CD4-positive, alpha-beta T cell treated with Interleukin-6 at 100 ng/mL for 8 hours (primary cell): ENCODE measurements at places on chromosomes 11 and 22.
A peak's percentile ranks its signal among the peaks of the same experiment; 100 is the strongest.

DNA sequence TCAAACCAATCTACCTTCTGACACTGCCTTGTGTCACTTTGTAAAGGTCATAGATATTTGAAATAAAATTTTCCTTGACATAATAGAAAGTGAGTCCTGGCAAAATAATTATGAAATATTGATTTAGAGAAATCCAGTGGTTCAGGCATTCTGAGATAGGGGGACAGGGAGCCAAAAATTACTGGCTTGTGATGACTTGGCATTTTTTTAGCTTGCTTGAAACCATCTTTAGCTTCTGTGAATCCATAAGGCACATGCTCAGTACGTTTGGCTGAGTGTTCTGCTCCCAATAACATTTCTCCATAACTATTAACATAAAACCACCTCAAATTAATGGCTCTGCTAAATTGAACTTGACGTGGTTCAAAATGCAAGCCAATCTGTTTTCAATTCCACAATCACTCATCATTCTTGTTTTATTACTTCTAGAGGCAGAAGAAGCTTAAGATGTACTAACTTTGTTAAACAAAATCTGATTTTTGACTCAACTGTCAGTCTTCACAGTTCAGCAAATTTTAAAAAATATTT is 209.0 kb downstream of the LRRC4C start:
- DNase-seq = no peak

DNA sequence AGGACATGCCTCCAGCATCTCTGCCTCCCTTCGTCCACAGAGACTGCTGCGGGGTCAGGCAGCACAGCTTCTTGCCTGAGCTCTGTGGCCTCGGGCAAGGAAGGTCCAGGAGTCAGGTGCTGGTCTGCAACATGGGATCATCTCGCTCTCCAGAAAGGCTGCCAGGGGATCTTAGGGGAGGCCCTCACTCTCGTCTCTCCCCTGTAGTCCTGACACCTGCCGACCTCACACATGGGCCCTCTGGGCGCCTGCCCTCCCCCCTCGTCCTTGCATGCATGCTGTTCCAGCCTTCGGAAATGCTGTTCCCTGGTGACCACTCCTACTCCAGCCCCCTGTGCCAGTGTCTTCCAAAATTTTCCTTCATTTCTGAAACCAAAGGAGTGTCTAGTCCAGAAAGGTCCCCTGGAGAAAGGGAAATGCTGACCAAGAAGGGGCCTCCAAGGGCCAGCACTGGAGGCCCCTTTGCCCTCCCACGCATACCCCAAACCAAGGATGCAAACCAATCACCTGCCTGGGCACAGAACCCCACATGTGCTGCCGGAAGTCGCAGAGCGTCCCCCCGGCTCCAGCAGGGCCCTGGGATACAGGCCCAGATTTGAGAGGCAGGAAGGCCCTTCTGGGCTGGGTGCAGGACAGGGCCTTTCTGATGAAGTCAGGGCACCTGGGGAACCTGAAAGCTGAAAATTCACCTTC is 41.0 kb downstream of the IGF2 start:
- no peak for DNase-seq

DNA sequence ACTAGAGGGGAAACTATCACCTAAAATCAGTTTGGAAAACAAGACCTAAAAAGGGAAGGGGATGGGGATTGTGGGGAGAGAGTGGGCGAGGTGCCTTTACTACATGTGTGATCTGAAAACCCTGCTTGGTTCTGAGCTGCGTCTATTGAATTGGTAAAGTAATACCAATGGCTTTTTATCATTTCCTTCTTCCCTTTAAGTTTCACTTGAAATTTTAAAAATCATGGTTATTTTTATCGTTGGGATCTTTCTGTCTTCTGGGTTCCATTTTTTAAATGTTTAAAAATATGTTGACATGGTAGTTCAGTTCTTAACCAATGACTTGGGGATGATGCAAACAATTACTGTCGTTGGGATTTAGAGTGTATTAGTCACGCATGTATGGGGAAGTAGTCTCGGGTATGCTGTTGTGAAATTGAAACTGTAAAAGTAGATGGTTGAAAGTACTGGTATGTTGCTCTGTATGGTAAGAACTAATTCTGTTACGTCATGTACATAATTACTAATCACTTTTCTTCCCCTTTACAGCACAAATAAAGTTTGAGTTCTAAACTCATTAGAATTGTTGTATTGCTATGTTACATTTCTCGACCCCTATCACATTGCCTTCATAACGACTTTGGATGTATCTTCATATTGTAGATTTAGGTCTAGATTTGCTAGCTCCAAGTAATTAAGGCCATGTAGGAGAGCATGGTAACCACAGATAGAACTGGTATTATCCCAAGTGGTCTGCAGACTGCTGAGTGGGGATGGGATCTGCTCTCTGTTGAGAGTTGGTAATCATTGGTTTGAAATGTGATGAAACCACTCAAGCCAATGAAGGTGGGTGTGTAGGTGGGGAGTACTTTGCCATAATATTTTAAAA is 3.6 kb downstream of the NEAT1 start:
- DNase-seq = peak; percentile 74

DNA sequence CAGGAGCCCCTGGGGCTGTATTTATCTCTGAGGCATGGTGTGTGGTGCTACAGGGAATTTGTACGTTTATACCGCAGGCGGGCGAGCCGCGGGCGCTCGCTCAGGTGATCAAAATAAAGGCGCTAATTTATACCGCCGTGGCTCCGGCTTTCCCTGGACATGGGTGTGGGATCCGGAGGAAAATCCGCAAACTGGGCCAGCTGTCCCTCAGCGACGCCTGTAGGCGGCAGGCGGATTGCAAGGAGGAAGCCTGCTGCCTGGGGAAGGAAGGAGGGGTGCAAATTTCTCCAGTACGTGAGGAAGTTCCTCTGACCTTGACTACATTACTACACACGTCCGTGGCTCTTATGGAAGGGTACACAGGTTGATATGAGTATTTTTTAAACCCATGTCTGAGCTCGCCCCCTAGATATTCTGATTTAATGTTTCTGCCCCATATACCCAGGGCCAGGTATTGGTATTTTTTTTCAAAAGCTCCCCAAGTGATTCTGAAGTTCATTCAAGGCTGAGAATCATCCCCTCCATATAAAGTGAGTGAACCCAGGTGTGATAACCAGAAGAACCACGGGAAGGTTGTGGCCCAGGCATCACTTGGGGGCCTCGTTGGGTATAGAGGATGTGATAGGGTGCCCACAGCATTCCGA is 2.8 kb downstream of the MYOD1 start:
- DNase-seq = no peak

DNA sequence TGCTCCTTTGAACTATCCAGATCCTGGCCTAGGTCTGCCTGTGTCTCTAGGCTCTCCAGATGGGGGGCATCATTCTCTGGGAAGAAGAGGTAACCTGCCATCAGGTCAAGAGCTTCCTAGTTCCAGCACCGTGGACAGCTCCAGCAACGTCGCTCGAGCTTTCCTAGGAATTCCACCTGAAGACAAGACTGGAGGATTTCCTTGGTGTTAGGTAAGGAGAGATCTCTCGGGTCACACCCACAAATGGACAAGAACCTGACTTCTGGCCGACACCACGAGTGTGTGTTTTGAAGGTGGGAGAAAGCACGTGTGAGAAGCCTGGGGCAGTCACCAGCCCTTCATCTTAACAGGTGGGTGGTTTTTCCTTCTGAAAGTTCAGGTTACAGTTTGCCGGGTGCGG is 1.2 kb downstream of the PRG3 start:
- no peak for DNase-seq

DNA sequence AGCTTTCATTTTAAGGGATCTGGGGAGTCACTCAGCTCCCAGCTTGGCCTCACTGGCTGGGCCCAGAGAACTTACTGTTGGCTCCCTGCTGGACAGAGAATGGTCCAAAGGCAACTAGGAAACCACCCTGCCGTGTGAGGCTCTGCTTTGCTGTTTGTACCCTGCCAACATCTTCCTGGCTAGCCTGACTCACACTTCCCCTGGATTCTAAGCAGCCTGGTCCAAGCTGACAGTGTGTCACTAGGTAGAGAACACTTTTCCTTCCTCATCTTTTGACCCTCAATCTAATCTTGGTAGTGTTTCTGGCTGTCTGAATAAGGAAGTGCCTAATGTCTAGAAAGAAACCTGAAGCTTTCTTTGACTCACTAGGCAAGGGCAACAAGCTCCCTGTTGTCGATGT is 76.7 kb downstream of the FAR1 start:
- no peak for DNase-seq

GRCh38 chr11:116955548-116955947 is 118.1 kb upstream of the APOA1 start:
- DNase-seq = peak; percentile 26

DNA sequence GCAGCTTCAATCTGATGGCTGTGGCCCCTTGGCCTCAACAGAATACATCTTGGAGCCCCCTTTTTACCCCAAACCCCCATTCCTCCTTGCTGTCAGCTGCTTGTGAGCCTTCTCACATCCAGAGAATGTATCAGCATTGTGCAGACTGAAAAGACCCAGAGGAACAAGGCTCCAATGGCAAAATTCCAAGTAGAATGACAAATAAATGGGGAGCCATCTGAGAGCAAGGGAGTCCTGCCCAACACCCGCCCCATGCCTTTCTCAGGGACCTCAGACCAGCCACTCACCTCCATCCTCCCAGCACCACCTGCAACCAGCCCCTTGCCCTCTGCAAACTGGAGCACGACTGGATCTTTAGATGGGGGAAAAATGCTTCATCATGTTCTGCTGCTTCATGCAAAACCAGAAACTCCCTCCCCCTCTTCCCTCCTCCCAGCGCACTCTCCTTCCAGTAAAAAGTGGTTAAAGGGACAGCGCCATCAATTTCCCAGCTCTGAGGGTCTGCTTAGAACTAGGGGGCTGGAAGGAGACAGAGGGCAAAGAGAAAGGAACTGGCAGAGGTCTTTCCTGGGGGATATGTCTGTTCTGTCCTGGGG is 2.2 kb upstream of the NEFH start:
- no peak for DNase-seq

DNA sequence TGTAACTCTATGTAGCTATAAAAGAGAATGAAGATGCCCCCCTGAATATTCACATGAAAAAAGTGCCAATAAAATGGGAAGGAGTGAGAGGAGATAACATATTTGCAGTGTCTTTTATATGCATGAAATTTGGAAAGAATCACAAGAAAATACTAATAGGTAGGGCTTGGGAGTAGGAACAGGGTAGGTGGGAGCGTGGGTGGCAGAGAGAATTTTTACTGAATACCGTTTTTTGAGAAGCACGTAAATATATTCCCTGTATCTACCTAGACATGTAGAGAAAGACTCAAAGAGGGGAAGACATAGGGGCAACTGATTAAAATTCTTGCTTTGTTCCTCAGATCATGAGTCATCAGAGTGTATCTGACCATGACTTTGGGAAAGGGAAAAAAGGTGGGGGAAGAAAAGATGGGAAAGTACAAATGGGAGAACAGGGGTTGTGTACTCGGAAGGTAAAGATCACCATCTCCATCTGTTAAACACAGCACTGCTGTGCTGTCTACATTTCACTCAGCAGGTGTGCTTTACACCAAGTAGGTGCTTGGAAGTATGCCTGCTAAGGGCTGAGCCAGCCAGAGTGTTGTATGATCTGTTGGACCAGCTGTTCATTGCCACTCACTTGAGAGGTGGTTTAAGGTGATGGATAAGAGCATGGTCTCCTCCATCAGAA is 16.0 kb downstream of the PRR5L start:
- DNase-seq = no peak

DNA sequence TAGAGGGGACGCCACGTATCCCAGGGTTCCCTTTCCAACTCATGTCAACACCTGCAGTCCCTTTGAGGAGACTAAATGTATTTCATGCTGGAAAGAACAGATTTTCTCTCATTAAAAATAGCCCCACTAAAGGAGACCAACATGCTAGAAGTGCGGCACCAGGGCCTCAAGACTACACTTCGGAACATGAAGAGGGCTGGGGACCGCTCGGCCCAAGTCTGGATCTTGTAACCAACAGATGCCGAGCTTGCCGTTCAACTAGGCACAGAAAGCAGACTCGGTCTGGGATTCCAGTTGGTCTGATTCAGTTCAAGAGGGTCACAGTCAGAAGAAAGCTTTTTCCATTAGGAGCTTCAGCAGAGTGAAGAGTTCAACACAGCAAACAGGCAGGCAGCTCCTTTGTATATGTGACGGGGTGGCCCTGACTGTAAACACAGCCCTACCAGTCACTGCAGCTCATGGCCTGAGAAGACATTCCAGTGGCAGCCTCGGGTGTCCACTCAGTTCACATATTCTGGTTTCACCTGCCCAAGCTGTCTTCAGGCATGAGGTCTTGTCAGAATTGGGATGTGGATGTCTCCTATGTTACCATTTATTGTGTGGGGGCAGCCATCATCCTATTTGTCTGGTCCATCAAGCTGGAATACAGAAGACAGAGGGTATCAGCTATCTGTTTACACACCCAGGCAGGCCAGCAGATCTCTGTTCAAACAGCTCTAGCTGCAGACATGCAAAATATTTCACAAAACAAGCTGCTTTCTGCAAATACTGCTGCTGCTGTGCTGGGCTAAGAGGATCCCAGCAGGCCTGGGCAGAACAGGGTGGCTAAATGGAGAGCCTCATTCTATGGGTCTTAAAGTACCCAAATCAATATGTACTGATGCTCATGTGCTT is 8.8 kb downstream of the RIC8A start:
- DNase-seq = no peak

DNA sequence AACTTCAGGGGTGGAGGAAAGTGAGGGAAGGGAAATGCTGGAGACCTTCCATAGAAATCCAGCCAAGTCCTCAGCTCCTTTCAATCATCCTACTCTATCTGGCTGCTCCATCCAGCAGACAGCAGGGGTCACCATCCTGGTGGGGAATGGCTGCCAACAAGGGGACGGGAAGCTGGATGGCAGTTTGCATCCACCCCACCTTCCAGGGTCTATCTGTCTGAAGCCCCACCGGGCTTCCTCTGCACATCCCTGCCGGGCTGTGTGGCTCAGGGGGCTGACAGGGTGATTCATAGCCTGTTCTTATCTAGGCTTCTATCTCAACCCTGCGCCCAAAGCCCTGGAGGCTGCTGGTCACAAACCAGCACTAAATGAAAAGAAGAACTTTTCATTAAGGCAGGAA is 1.1 kb downstream of the SYTL2 start:
- peak; percentile 9 for DNase-seq

DNA sequence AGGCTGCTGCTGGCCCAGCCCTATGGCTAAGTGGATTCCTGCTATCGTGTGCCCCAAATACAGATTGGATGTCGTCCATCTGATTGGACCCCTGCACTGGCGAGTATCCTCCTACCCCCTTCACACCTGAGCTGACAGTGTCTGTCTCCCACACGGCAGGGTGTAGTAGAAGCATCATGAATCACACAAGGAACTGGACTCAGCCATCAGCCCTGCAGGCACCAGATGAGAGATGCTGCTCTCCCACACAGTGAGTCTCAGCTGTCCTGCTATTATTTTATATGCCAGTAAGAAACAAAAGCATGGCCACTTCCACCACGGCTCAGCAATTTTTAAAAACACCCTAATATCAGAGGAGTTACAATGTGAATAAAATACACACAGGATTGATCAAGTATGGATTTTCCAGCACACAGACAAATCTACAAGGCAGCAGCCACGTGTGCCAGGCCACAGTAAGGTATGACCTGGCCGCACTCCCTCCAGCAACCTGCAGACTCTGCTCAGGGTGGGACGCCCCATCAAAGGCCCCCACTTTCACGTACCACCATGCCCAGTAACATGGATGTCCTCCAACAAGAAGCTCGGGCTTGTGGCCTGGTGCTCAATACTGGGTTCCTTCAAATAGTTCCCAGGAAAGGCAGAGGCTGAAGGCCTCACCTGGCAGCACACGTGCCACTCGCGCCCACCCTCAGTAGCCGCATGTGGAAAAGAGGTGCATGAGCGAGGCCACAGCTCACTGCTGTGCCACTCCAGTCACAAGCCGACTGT is 16.4 kb upstream of the SLC25A1 start:
- DNase-seq = no peak

- no peak for DNase-seq
Measured at GRCh38 chr11:45451766-45452440, 165.8 kb upstream of the SYT13 start.

GRCh38 chr11:129699711-129700304 is 115.8 kb upstream of the TMEM45B start:
- no peak for DNase-seq
